Lower leg skin (tissue), 4 donors: ENCODE measurements at places on chromosomes 5 and 9.

GRCh38 chr5:127684726-127685467, 18.3 kb upstream of the CCDC192 start:
- DNase-seq: no peak

DNA sequence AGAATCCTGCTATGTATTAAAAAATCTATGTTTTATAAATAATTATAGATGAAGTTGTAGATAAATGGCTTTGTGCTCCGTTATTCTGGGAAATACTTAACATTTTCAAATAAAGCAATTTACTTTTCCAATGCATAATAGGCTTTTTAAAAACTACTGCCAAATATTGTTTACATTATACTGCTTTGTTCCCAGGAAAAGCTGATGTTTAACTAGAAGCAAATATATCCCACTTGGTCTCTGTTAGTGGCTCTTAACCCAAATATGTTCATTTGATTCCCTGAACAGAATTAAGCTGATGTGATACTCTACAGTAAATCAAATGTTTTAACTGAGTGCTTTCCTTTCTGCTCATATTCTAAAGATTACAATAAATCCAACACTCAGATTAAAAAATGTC, 326.3 kb downstream of the SLCO4C1 start:
- DNase-seq: no peak

DNA sequence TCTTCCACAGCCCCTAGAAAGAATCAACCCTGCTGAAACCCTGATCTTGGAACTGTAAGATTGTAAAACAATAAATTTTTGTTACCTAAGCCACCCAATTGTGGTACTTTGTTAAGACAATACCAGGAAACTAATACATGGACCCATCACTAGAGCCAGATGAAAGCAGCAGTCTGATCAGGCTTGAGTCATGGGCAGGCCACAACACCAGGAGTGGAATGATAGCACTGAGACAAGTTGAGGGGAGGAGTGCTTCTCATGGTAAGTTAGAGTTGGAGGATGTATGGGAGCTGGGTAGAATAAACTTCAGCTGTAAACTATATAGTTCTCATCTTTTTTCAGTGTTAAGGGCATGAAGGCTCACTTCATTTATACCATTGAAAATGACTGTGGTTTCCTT, 164.4 kb upstream of the OR13F1 start:
- DNase-seq: no peak

- DNase-seq: no peak
Measured at GRCh38 chr9:126419475-126419874, 92.8 kb downstream of the MVB12B start.

DNA sequence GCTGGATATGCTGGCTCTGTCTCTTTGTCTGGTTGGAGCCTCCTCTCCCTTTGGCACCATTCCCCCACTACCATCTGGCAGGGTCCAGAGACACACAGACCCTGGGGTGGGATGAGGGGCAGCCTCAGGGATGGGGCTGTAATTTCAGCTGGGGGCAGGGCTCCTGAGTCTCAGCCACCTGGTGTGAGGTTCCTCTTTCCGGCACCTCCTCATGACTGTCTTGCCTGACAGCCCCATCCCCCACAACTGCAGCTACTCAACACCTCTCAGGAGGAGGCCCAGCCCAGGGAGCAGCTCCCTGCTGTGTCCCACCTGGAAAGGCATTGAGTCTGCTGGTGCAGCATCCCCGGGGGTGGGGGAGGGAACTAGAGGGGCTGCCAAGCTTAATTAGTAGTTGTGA, 11.7 kb upstream of the RPS14 start:
- no peak for DNase-seq
